Suppressor macrophage (primary cell): ENCODE measurements at places on chromosomes 1 and 21.

- no peak for DNase-seq
These were observed 256.3 kb upstream of the DUSP10 start for GRCh38 chr1:221998186-221998612.

GRCh38 chr1:5664906-5665875, 327.0 kb downstream of the NPHP4 start:
- DNase-seq, result no peak

DNA sequence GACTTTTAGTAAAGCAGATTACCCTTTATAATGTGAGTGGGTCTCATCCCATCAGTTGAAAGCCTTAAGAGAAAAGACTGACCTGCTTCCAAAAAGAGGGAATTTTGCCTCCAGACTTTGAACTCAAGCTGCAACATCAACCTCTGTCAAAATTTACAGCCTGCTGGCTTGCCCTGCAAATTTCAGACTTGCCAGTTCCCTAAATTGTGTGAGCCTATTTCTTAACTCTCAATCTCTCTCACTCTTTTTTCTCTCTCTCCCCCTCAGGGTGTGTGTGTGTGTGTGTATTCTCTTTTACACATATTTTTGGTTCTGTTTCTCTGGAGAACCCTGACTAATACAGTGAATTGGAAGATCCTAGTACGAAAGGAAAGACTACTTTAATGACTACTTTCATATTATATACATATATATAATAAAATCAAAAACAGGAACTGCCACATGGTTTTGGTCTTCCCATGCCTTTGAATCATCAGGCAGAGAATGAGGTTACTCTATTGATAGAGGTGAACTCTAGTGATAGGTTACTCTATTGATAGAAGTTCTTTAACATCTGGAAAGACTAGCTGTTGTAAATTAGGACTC, 6.4 kb downstream of the OR2C3 start:
- DNase-seq, result peak; percentile 63

- DNase-seq, result no peak
These were observed 156.4 kb downstream of the PTGER3 start for GRCh38 chr1:70891051-70891843.

DNA sequence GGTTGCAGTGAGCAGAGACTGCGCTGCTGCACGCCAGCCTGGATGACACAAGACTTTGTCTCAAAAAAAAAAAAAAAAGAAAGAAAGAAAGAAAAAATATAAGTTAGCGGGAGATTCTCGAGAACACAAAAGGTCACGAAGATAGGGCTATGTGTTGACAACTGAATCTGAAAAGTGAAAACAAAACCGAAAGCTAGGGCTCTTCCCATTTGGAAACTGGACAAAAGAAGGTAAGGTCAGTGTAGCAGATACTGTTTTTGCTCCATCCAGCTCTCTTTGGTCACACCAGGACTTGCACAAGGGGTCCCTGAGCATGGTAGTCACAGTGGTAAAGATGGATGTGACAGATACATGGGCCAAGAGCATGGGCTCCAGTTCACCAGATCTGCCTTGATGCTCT, 60.4 kb upstream of the MAP10 start:
- DNase-seq, result no peak

GRCh38 chr1:232174306-232174705, 455.6 kb downstream of the SIPA1L2 start:
- DNase-seq, result peak; percentile 46

DNA sequence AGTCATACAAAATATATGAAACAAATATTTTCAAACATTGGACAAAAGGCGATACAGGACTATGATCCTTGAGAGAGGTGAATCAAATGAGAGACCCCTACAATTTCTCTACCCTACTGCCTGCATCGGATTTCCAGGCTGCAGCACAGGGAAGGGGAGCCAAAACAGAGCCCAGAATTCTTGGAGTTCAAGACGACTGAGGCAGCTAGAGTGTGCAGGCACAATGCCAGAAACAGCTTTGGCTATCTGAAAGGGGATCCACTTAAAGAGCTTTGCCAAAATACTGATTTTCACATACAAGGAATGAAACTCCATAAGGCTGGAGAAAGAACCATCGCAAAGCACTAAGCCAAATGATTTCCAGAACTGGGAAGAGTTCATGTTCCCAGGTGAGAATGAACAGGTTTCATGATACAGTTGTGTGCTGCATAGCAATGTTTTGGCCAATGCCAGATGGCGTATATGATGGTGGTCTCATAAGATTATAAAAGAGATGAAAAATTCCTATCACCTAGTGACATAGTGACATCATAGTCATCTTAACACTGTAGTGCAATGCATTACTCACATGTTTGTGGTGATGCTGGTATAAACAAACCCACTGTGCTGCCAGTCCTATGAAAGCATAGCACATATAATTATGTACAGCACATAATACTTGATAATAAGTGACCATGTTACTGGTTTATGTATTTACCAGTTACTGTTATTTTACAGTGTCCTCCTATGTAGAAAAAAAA, 77.5 kb downstream of the KCND3 start:
- no peak for DNase-seq

GRCh38 chr1:207651583-207651982, 6.7 kb downstream of the CR1L start:
- no peak for DNase-seq

DNA sequence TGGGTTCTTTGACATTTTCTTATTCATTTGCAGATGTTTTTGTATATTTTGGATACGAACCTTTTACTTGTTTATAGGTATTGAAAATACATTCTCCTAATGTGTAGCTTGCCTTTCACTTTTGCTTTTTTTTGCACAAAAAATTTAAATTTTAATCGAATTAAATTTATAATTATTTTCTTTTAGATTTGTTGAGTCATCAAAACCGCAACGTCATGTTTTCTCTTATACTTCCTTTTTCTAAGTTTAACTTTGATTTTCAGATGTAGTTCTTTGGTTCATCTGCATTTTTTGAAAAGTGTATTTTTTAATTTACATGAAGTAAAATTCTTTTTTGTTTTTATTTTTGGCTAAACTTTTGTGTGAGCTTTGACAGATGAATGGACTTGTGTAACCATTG, 243.7 kb upstream of the DPYD start:
- peak; percentile 32 for DNase-seq

- no peak for DNase-seq
These were observed 380.0 kb upstream of the ADGRL2 start for GRCh38 chr1:81420760-81421159.

- DNase-seq, result peak; percentile 57
These were observed 46.9 kb downstream of the IER5 start for GRCh38 chr1:181135437-181135731.

DNA sequence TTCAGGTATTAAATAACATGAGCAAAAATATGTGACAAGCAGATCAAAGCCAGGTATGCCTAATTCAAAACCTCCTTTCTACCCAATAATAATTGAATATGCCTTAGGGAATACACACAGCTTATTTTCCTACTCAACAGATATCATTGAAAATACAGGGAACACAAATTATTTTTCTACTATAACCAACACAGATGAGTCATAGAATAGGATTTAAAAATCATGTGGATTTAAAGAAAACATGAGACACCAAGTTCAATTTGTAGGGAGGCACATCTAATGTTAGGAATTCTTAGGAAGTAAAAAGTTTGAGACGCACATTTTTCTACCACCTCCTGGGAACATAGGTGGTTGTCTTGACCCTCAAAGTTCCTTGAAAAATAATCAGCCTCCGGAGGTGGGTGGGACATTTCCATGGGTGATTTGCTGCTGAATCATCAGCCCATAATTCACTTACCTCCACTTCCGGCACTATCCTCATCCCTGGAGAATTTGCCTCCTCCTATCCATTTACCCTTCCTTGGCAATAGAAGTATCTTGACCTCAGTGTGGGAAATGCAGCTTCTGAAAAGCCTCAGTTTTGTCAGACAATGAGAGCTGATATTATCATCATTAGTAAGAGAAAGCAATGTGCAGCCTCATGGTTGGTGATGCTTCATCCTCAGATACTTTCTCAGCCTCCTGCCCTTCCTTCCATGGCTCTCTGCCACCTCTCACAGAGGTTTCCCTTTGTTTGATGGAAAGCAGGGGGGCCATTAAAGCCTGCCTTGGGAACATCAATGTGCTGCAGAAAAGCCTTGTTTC, 33.5 kb upstream of the RGS4 start:
- no peak for DNase-seq

DNA sequence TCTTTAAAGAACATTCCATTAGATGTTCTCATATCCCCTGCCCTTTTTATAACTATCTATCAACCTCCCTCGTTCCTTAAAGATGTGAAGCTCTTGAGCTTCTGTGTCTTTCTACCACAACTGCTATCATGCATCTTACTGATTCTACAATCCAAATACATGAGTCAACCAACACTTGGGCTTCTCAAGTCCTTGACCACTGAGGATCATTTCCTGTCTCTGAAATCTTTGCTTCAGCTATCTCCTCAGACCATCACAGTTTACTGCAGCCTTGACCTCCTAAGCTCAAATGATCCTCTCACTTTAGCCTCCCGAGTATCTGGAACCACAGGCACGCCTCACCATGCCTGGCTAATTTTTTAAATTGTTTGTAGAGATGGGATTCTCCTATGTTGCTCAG, 75.2 kb downstream of the FMO4 start:
- no peak for DNase-seq

DNA sequence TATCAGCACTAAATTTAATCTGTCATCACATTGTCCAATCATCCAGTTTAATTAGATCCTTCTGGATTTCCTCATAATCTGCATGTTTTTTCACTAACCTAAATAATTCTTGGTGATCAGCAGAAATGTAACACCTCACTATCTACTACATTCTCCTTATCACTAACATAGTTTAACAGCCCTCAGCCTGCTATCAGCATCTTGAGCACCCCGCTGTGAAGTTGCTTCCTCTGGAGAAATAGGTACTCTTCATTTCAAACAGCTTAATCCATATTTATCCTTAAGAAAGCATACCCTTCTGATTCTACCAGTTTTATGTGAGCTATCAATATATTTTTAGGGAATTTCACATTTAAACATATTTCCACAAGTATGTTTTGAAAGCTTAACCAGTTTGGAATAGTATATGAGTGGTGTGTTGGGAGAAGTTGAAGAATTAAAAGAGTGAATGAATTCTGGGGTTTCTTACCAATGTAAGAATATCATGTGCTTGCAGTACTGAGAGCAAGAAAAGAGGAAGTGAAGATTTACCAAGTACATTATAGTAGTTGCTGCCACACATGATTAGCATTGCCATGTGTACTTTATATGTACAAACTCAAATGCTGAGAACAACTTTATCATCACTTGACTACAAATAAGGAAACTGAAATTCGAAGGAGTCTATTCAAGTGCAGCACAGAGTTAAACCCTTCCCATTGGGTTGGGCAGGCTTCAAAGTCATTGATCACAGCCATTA, 771.1 kb upstream of the ADGRL4 start:
- DNase-seq, result peak; percentile 0

- DNase-seq, result no peak
These were observed 138.7 kb downstream of the DISP1 start for GRCh38 chr1:222953585-222953984.

DNA sequence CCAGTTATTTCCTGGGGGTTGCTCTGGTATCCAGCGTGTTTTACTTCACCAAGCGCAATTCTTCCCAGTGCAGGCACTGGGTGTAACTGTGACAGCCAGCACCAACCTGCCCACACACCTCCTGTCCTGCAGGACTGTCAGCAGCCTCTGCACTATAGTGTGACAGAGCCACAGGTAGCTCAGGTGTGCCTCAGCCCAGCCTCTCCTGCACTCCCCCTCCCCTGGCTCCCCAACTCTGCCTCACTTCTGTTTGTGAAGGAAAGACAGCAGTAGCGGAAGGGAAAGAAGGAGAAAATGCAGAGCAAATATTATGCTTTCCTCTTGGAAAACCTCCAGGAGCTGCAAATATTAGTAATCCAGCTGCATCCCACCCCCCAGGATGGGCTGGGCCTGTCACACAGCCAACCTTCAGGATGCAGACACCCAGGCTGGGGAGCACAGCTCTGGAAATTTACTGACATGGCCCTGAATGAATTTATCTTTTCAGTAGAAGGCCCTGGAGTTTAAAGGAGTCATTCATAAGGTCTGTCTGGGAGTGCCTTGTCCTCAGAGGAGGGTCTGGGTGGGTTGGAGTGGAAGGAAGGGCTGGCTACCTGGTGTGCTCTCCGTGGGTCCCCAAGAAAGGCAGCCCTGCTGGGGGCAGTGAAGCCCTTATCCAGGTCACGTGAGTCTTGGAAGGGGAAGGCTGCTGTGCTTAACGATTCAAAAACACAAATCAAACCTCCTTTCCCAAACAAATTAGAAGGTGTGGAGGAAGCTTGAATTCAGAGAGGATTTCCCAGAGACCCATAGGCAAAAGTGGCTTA, 20.9 kb downstream of the CAPN2 start:
- no peak for DNase-seq

DNA sequence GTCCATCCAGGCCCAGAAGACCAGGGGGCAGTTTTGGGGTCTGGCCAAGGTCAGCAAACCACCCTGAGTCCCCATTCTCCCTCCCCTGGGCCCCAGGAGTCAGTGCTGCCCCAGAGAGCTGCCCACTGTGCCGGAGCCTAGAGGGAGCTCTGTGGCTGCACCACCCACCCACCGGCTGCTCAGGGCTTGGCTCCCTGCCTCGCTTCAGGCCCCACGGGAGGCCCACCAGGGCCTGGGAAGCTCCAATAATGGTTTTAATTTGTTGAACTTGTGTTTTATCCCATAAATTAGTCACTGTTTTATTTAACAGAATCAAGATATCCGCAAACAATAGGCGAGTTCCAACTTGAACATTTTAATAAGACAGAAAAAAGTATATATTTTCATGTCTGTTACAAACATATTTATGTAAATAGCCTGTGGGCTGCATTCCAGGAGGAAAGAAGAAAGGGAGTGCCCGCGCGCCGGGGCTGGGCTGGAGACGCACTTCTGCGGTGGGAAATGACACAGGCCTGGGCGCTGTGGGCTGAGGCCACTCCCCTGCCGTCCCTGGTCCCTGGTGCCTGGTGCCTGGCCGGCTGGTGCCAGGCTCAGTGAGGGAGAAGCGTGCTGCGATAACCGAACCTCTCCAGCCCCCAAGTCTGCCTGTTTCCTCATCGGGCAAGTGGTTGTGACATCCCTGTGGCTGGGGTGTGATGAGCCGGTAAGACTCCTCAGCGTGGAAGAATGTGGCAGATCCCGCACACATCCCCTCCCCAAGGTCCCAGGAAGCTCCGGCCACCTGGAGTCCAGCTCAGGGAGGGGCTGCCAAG, 160.5 kb downstream of the PEX14 start:
- DNase-seq, result no peak

DNA sequence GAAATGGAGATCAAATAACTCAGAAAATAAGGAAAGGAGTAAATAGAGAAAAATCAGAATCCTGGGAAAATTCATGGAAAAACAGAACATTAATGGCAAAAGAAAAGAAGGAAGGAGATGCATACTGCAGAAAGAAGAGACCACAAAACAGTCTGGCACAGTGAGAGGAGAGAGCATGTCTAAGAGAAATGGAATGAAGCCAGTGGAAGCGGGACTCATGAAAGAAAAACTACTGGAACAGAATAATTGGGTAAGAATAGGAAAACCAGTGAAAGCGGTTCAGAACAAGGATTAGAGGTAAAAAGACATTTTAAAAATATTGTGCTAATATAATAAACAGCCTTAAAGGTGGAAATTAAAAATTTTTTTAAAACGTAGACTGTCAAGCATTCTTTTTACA, 93.6 kb upstream of the GREM2 start:
- DNase-seq, result no peak
